ENCODE measurements at places on chromosomes 7 and 10.

- DNase-seq, result no peak
These were observed 8.5 kb downstream of the PDZD8 start for GRCh38 chr10:117366741-117367140.

DNA sequence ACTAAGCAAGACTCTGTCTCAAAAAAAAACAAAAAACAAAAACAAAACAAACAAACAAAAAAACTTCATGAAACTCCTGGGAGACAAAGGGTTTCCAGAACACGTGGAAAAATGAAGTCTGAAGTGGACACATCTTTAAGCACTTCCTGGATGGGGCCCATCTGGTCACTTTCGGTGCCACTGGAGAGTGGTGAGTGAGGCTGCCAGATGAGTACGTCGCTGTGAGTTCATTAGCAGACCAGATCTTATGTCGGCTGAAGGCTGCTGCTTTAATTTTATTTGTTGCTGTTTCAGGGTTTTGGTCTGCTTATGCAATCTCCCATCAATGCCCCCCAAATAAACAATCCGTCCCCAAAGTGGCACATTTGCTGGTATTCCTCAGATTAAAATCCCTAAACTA is 64.4 kb downstream of the NPTX2 start:
- peak; percentile 13 for DNase-seq

- no peak for DNase-seq
These were observed 73.1 kb upstream of the UCN3 start for GRCh38 chr10:5291501-5292195.

DNA sequence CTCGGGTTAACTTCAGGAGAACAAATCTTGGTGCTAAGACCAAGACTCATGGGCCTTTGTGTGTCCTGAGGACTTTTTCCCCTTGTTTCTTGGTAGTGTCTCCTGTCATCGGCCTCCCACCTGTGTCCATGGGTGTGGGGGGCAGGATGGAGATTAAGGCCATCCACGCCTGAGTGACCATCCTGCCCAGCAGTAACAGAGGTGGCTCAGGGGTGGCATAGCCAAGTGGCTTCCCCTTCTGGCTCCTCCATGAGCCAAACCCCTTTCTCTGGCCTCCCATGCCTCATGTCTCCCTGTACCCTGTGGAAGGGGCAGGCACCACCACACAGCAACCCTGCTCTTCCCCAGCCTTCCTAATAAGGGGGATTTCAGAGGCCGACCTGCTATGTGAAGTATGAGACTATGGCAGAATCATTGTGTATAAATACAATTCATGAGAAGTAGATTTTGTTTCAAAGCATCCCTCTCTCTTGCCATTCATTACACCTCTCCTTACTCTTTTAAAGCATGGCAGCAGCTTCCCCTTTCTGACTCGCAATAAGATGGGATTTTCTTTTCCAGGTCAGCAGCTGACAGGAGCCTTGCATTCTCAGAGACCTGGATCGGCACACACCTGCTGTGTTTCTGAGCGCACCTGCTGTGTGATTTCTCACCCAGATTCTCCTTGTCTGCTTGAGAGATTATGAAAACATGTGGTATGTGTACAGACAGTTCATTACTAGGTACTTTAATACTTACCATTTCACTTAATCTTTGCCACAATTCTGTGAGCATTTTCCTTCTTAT is 102.5 kb downstream of the XPNPEP1 start:
- DNase-seq, result peak; percentile 5

DNA sequence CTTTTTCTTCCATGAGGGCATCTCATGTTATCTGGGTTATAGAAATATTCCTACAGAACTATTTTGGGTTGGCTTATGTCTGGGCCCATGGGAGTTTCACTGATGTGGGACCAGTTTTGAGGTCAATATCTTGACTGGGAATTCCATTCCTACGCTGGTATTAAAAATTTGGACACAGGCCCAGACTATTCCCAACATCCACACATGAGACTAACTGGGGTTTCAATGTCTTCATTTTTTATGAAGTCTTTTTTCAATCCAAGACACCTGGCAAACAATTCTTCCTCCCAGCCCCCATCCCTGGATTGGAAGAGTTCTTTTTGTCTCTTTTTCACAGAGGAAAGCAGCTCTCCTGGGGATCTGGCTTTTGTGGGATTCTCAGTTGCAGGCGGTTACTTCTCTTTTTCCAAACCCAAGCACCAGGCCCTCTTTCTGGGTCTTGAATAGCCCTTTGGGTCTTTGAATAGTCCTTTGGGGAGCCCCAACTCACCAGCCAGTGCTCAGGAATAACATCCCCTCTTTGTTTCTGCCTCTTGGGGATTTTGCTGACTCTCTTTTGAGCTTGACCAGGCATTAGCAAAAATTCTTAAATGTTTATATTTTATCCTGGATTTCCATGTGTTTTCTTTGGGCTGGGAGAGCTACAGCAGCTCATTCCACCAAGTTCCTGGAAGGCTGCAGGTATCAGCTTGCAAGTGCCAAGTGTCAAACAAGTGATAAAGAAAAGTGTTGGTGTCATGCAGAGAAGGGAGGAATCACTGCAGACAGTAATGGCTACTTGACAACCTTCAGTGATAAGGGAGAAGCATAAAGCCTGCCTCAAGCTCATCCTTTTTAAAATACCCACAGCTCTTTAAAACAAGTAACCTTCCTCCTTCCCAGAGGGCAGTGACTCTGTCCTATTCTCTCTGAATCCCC is 234.3 kb downstream of the ADAM12 start:
- no peak for DNase-seq

- peak; percentile 85 for DNase-seq
These were observed 2.0 kb downstream of the ZMIZ1 start for GRCh38 chr10:79070606-79071395.

GRCh38 chr10:7043055-7043653 is 367.7 kb downstream of the SFMBT2 start:
- DNase-seq, result no peak
